ENCODE measurements at places on chromosomes 6 and 20.

DNA sequence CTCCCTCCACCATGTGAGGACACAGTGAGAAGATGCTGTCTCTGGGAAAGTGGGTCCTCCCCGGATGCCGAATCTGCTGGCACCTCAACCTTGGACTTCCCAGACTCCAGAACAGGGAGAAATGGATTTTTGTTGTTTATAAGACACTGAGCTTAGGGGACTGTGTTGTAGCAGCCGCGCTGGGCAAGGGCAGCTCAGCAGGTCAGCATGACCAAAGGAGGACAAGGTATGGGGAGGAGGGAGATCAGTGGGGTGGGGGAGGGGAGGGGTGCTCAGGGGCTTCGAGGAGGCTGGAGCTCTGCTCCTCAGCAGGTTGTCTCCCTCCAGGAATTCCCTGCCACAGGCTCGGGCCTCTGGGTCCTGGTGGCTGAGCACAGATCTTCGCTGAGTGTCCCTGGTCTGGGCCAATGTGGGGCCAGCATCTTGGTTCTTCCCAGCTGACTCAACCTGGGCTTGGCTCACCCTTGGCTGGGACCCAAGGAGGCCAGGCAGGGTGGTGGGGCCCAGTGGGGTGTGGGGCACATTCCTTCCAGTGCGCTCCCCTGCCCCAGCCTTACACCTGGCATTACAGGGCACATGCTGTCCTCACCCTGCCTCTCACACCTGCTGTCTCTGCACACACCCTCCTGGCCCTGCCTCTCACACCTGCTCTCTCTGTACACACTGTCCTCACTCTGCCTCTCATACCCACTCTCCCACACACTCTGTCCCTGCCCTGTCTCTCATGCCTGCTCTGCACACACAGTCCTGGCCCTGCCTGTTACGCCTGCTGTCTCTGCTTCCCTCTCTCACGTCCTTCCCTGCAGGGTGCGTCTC, 107.3 kb downstream of the SYCP2 start:
- DNase-seq: no peak

GRCh38 chr6:71171497-71172070, 117.0 kb upstream of the OGFRL1 start:
- no peak for DNase-seq

- DNase-seq: no peak
These were observed 18.4 kb downstream of the UBE3D start for GRCh38 chr6:83047065-83047754.

- no peak for DNase-seq
These were observed 112.1 kb downstream of the CDH4 start for GRCh38 chr20:61364147-61364546.

GRCh38 chr6:155676346-155676745, 220.7 kb upstream of the NOX3 start:
- no peak for DNase-seq

GRCh38 chr20:36206641-36207040, 29.6 kb upstream of the AAR2 start:
- DNase-seq: no peak

- no peak for DNase-seq
These were observed 14.3 kb upstream of the SPAG4 start for GRCh38 chr20:35600993-35601973.

- no peak for DNase-seq
These were observed 53.4 kb upstream of the GATA5 start for GRCh38 chr20:62528983-62529891.

- DNase-seq: no peak
These were observed 29.0 kb downstream of the SLC12A5 start for GRCh38 chr20:46057856-46058598.

DNA sequence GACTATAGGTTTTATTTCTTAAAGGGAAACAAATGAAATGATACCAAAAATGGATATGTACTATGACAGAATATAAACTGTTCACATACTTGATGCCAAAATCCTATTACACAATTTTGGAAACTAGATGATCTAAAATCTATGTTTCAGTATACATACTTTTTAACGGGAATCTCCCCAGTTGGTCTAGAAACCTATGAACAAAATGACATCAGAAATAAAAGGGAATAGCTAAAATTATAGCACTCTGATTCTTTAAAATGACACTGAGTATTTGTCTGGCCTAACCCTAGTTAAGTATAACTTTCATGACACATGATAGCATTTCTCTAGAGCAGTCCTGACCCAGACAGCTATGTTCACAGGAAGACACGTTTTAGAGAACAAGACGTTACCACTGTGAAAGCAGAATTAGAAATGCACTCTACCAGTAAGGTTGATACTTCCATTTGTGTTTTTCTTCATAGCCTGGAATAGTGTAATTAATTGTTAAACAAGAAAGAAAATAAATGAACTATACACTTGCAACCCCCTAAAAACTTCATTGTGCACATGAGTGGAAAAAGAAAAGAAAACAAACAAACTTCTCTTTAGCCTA, 3.3 kb downstream of the OSER1 start:
- no peak for DNase-seq

DNA sequence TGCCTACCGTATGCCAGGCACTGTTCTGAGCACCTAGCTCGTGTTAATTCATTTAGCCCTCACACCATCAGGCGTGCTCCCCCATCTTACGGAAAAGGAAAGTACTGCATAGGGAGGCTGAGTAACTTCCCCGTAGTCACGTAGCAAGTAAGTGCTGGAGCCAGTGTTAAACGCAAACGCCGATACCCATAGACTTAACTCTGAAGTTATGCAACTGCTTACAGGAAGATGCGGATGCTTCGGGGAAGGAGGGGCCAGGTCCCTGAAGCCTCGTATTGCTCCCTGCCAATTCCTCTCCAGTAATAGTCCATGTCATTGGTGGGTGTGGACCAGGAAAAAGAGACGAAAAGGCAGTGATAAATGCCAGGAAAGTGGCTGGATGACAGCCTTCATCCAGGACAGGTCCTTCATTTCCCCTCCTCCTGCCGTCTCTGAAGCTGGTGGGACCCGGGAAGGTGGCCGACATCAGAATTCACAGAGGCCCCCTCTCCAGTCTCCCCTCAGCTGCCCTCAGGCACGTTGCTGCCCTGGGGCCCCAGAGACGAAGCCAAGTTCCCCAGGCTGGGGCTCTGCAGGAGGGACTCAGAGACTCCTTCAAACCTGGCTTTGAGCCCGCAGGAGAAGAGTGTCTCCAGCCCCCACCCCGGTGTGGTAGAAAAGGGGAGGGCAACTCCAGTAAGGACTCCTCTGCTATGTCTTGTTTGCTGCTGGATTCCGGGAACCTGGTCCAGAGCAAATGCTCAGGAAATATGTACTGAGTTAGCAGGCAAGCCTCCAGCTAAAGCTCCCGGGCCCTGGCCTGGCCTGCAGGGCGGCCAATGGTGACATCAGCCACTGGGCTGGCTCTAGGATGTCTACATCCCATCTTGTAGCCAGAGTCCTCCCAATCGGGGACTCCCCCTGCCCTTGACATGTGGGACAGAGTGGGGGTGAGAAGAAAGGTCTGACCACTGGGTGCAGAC, 37.8 kb downstream of the RAB44 start:
- no peak for DNase-seq

GRCh38 chr20:50815162-50815989, 20.5 kb downstream of the BCAS4 start:
- no peak for DNase-seq

DNA sequence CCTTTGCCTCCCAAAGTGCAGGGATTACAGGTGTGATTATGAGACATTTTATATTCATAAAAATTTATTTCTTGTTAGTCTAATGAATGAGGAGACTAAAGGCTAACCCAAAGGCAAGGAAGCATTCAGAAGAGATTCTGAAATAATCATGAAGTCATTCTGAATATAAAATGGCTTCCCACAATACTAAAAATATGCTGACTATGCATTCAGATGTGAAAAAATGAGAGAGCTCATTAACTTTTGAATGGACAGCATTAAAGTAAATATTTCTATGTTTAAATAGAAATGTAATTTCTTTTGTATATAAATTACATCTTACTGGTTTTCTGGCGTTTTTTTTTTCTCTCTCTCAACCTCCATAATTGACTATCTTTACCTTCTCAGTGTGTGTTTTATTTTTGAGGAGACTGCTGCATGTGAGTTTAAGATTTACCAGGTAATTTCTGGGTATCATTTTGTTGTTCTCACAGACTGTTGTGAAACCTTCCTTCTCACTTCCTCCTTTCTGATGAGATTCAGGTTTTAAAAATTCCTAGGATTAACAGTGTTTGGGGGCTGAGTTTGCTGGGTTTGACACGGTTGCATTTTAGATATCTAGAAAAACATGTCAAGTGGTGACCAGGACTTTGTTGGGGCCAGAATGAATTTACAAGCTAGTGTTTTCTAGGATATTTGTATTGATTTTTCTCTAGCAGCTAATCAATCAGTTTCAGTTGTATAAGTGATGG, 316.6 kb downstream of the CDKAL1 start:
- no peak for DNase-seq

GRCh38 chr6:157177731-157178336, 145.5 kb downstream of the TMEM242 start:
- DNase-seq: no peak

- DNase-seq: no peak
These were observed 28.4 kb upstream of the SAYSD1 start for GRCh38 chr6:39143238-39143930.

GRCh38 chr6:145904868-145905267, 59.3 kb downstream of the SHPRH start:
- no peak for DNase-seq

DNA sequence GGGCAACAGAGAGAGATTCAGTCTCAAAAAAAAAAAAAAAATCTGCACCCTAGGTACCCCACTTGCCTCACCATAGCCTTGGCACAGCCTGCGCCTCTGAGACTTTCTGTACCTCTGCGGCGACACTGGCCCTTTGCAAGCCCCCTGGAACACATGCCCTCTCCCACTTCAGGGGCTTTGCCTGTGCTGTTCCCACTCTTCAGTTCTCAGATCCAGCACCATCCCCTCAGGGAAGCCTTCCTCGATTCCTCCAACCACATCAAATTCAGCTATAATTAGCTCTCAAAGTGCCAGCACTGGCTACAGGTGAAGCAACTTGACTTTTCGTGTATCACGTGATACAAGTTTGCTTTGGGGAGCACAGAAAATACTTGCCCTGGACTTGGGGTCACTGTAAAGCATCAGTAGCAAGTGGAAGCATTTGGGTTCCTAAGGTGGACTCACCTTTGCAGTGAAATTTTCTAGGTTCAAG, 2.1 kb upstream of the UBE2V1 start:
- DNase-seq: no peak

DNA sequence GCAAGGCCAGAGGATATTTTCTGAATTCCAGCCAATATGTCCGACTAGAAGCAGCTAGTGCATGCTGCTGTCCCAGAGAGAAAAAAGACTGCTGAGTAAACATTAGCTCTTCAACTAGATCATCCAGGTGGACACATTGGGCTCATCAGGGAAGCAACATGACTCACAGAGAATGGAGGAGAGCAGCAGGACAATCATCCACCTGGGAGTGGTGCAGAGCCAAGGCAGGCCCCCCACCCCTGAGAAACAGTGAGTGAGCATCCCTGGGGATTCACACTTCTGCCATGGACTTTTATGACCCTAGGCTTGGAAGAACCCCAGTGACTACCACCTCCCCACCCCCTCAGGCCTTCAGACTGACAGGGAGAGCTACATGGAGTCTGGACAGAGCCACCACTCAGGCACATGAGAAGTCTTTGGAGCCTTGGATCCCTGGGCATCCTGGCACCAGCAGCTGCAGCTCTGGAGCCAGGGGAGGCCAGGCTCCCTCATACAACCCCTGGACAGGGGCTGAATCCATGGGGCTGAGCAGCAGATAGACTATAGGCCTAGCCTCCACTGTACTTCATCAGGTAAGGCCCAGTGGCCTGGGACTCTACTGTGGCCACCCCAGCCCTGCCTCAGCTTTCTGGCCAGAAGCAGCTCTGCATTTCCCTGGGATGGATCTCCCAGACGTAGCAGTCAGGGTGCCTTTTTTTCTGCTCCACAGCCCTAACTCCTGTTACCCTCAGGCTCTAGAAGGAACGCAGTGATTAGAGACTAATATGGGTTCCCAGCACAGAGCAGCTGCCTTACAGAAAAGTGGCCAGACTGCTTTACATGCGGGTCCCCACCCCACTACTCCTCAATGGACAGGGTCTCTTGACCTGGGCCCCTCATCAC, 82.9 kb upstream of the RNF217 start:
- DNase-seq: no peak

GRCh38 chr20:11027224-11027623, 353.4 kb upstream of the JAG1 start:
- DNase-seq: no peak

GRCh38 chr6:139738801-139739455, 364.5 kb upstream of the CITED2 start:
- no peak for DNase-seq

DNA sequence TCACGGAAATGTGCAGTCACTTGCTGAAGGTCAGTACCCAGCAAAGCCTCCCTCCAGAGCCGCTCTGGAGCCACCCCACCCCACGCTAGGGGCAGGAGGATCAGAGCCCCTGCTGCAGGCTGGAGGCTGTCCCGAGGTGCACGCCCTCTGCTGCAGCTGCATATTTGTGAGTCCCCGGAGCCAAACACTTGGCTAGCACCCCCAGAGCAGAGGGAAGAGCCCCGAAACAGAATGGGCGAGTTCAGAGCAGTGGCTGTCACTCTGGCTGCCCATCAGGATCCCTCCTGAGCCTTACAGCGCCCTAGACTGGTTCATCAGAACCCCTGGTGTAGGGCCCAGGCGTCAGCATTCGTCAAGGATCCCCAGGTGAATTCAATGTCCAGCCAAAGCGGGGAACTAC, 9.5 kb upstream of the TULP1 start:
- no peak for DNase-seq

GRCh38 chr6:126170433-126170832, 169.5 kb upstream of the CENPW start:
- DNase-seq: no peak

GRCh38 chr20:17938871-17939619, 29.5 kb downstream of the SNX5 start:
- DNase-seq: peak; percentile 23

- DNase-seq: no peak
These were observed 6.6 kb downstream of the PPDPF start for GRCh38 chr20:63527184-63527583.

DNA sequence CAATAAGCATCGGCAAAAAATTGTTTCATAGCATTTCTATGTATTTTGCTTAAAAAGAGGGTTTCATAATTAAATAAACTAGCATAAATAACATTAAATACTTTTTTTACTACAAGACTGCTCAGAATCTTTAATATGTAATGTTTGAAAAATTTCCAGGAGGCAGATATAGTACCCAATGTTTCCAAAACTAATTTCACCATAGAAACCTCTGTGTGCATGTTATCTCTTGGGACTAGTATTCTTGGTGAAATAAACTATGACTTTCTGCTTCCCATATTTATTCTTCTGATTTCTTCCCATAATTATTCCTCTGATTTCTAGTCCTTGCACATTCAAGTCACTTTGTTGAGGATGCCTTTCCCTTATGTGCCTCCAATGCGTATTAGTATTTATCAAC, 94.5 kb downstream of the PTPRK start:
- no peak for DNase-seq

- DNase-seq: peak; percentile 68
These were observed 75.1 kb downstream of the ADGRG6 start for GRCh38 chr6:142376800-142377496.

- no peak for DNase-seq
These were observed 57.5 kb downstream of the JARID2 start for GRCh38 chr6:15303162-15303919.

Measured in RCC 7860 (cell line).